ENCODE measurements at places on chromosomes 6 and 20.

- no peak for DNase-seq
Observed at GRCh38 chr6:132494954-132495353, 18.0 kb downstream of the STX7 start.

DNA sequence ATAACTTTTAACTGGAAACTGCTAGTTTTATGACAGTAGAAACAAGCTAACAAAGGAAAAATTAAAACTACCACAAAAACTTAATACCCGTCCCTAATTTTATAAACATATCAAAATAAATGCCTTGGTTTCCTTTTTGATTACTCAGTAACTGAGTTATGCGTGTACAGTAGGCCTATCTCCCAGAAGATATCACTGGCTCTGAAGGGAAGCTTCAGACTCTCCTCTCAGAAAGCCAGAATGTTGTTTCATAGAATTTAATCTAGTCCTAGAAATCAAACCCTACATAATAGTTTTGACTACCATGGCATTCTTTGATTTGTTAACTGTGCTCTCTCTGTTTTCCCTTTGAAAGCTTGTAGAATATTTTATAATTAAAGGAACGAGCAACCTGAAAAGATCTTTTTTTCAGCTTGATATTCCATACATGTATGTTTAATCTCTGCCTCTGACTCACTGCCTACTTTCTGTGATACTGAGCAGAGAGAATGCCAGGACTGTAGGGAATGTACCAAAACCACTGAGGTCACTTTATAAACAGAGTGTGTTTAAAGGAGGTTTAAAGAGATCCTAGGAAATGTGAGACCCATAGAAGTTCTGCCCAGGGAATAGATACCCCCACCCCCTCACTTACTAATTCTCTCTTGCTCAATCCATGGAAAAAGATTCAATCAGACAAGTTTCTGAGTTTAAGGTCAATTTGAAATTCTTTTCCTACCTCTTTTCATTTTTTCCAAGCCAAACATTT is 311.5 kb downstream of the HDGFL1 start:
- DNase-seq: no peak

DNA sequence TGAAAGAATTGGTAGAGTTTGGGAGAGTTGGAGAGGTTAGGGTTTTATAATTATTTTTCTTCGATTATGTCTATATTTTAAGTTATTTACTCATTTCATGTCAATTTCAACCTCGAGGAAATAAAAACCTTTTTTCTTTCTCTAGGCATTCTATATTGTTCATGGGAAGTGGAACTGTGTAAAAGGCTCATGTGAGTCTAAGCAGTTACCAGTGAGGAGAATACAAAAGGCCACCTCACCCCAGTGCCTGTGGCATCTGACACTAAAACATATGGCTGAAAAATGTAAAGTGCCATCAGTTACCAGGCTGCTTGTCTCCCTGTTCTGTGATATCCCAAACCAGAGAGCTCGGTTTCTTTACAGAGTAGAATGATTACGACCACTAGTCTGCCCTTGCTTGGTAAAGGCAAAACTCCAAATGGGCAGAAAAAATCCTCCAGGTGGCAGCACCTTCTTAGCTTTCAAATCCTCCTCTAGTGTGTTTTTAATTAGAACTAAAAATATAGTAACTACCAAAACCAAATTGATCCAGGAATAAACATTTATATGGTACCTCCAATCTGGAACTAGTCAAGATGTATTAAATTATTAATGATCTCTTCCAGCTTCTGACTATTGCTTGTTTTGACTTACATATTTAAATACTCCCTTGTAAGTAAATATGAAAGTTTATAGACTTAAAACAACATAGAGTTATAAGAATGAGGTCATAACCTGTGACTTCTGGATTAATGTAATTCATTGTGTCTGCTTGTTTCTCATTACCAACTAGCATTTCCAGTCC is 122.6 kb upstream of the MCHR2 start:
- no peak for DNase-seq

GRCh38 chr6:12113190-12113577 is 101.1 kb downstream of the HIVEP1 start:
- no peak for DNase-seq

GRCh38 chr6:32842690-32843089 is 1.2 kb downstream of the PSMB8 start:
- no peak for DNase-seq

DNA sequence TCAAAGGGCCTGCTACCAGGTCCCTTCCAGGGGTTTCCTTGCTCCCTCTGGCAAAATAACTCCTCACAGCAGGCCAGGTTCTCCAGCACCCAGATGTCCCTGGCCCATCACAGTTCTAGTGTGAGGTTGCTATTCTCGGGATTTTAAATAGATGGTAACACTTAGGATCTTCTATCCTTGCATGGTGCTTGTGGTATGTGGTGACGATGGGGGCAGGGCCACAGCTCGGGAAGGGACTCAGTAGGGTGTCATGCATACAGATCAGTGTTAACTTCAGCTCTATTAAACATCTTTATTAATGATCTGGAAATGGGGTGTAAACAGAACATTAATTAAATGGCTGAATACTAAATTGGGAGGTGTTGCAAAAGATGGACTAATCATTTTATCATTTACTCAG is 323.8 kb downstream of the QKI start:
- DNase-seq: no peak

GRCh38 chr6:37029249-37029971 is 24.0 kb downstream of the FGD2 start:
- DNase-seq: peak; percentile 80

DNA sequence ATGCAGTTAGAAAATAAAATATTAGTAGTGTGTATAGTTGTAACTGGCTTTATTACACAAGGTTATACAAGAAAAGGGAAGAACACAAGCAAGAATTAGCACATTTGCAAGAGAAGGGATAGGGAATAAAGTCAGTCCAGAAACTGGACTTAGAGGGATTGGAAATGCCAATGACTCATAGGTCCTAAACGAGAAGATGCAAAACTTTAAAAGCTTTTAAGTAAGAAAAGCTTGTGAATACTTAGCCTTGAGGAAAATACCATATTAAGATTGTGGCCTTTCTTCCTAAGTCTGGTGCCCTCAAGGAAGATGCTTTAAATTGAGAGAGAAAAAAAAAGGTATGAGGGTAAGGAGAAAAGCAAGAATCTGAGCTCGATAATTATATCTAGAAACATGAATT is 102.3 kb upstream of the MCHR2 start:
- DNase-seq: no peak

Measured in tibial artery (tissue), 4 donors.